ENCODE measurements at places on chromosomes 2 and 18. TPM values are rescaled to one million over a fixed set of nuclear protein-coding genes. Genes with fewer than 3 reads are reported as not detected.

DNA sequence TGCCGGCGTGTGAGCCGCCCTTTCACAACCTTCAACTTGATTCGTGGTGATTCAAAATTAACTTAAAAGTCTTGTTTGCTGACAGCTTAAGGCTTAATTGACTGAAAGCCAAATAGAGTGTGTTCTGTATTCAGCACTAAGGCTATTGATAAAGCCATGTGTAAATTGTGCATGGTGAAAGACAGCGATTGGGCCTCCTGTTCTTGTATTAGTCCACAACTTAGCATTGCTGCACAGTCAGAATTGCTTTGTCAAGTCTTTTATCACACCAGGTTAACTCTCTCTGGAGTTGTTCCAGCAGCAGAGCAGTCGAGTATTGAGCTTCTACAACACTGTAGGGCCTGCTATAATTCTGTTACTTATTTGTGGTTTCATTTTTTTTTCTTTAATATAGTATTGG is 210.1 kb downstream of the WDR7 start:
- DNase-seq = no peak

- no peak for DNase-seq
Measured at GRCh38 chr2:26738481-26738880, 25.6 kb upstream of the SLC35F6 start.

GRCh38 chr2:216425008-216425787 is 12.9 kb downstream of the SMARCAL1 start:
- DNase-seq = no peak

DNA sequence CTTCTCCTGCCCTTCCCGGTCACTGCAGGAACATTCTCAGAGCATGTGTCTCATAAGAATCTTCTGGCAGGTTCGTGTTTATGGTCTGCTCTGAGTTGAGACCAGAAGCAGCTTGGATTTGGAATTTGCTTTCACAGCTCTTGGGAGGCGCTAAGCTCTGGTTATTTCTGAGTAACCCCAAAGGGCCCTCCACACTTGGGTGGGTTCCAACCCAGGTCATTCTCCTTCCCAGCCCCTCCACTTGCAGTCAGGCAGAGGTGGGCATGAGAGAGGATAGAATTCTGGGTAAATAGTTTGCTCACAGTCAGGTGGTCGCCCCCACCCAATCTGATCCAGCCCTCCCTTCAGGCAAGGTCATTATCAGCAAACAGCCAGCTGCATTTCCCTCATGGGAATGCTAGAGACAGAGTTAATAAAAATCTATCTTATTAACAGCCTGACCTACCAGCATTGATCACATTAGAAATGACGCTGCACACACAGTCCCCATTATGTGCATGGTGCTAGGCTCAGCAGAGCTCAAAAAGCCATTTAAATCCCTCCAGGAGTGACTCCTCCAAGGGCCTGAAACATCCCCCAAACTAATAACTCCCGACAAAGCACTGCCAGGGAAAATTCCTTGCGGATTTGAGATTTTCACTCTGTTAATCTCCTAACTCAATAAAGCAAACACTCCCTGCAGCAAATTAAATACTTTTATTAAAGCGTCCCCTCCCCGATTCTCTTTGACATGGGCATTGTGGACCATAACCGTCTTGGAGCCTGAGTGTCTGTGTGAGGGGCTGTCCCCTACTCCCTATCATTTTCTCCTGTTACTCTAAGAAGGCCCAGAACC is 61.9 kb downstream of the SLC4A5 start:
- no peak for DNase-seq

GRCh38 chr2:159497256-159497655 is 119.1 kb downstream of the BAZ2B start:
- no peak for DNase-seq

DNA sequence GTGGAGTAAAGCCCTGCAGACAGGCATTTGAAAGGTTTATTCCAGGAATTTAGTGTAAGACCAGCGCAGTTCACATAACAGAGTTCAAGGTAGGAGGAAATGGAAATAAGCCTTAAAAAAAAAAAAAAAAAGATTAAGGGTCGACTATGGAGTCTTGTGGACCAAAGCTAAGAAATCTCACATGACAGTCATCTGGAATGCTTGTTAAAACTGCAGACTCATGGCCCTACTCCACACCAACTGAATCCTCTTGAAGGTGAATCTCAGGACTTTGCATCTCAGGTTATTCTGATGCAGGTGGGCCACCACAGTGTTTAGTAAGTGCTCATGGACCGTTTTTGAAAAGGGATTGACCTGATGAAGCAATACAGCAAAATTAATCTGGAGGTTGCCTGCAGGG is 8.8 kb downstream of the TTLL4 start:
- DNase-seq = no peak

DNA sequence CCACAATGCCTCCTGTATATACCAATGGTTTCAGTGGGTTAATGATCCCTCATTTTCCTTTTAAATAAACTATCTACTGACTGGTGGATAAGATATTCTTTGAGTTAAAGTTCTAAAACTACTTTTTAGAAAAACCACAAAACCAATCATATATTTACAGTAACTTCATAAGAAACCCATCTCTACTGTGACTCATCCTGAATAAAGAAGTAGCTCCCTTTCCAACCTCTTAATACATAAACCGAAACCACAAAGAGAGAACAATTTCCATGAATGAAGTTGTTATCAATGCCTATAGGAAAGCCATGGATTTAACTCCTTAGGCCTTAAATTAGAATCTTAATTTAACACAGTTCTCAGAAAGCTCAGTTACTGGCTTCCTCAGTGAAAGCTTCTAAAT is 227.0 kb upstream of the SMAD7 start:
- no peak for DNase-seq

- no peak for DNase-seq
Measured at GRCh38 chr2:55144922-55145820, 86.9 kb downstream of the CLHC1 start.

DCDC2C gene
- total RNA-seq = not detected

AQP12A gene
- not detected for total RNA-seq

CD8B2 gene
- total RNA-seq = 0.10 TPM

ASIC4 gene
- total RNA-seq = 0.12 TPM

REG1B gene
- not detected for total RNA-seq

All from natural killer cell treated with Interleukin-12 subunit alpha and Interleukin-12 subunit beta and Interleukin-15 and Interleukin-18, amount 100 ng/mL, for 72 hours (primary cell).